NCI-H2171 (cell line): ENCODE measurements at places on chromosomes 13 and 19.

DNA sequence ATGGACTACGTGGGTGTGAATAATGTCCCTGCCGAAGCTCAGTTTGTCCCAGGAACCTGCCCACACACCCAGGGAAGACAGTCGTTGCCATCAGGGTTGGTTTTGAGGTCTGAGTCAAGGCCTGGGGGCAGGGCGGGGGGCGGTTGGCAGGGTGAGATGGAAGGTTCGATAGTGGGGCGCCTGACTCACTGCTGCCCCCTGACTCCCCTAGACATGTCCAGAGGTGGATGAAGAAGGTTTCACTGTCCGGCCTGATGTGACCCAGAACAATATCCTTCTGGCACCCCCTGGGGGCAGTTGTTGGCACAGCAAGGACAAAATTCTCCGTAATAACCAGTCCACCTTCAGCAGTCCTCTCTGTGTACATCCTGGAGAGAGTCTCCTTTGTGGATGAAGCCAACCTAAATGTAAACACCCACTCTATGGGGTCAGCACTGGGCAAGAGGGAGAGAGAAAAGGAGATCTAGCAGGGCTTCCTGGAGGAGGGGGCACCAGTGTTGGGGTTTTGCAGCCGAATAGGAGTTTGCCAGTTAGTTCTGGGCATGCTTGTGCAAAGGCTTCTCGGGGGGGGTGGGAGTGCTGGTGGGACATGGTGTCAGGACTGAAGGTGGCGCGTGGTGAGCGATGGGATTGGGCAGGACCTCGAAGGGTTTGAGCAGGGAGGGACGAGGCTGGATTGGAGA lies 19.6 kb upstream of the B3GNT3 start:
- no peak for DNase-seq

DNA sequence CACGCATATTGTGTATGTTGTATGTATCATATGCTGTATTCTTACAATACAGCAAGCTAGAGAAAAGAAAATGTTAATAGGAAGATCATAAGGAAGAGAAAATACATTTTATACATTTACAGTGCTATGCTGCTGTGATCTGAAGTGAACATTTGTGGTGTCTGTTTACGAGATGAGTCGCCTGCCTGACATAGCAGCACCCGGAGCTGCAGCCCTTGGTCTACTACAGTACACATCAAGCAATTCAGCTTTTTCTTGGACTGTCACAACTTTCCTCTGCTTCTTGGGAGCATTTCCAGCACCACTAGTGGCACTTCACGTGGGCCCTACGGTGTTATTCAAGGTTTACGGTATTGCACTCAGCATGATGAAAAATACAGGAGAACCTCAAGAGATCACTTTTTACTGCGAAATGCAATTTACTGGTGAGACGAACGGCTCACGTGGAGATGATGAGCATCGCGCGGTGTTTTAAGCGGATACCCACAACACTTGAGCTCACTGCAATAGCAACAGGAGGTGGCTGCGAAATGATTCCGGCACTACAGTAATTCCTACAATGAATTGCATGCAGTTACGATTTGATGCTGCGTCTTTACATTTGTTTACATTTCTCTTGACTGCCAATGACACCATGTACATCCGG lies 308.4 kb downstream of the FGF9 start:
- no peak for DNase-seq

DNA sequence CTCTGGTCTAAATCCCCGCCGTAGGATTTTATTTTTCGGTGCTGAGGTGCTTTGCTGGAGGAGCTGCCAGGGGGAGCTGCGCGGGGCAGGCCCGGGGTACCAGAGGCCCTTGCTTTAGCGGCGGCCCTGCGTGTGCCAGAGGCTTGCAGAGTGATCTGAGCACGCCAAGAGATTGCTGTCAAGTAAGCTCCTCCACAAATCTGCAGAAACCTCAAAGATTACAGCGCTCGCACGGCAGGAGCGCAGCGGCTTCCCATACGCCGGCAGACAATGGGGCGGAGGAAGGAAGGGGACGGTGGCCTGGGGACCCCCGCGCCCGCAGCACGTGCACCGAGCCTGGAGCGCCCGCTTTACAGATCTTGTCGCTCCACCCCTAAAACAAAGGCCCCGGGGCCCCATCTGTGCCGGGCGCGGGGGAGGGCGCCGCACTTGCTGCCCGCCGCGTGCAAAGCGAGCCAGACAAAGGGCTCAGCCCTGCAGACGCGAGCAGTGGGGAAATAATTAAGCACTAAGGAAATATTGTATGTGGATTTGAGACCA lies 9.1 kb upstream of the C19orf12 start:
- no peak for DNase-seq

GRCh38 chr19:55927991-55928390 lies 4.1 kb downstream of the NLRP13 start:
- DNase-seq, result no peak

- DNase-seq, result no peak
Measured at GRCh38 chr13:93248627-93249047, 22.0 kb downstream of the GPC6 start.

GRCh38 chr13:101416181-101417042 lies at the start of gene NALCN:
TSS of gene NALCN (minus strand) at chr13:101416508. CDS start at chr13:101399126, 17,382 bp downstream.
- DNase-seq, result peak; percentile 60
